Epithelial cell of esophagus (primary cell): ENCODE measurements at places on chromosomes 3 and 15.

GRCh38 chr3:133367956-133368355 lies 31.9 kb upstream of the BFSP2 start:
- no peak for DNase-seq

GRCh38 chr3:4409971-4410573 lies 57.0 kb downstream of the SUMF1 start:
- DNase-seq: peak; percentile 23

DNA sequence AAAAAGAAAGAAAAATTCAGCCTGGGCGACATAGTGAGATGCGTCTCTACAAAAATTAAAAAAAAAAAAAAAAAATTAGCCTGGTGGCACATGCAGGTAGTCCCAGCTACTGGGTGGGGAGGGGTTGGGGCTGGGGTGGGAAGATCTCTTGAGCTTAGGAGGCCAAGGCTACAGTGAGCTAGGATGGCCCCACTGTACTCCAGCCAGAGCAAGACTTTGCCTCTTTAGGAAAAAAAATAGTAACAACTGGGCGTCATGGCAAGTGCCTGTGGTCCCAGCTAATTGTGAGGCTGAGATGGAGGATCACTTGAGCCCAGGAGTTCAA lies 23.9 kb upstream of the PPP4R2 start:
- DNase-seq: no peak

DNA sequence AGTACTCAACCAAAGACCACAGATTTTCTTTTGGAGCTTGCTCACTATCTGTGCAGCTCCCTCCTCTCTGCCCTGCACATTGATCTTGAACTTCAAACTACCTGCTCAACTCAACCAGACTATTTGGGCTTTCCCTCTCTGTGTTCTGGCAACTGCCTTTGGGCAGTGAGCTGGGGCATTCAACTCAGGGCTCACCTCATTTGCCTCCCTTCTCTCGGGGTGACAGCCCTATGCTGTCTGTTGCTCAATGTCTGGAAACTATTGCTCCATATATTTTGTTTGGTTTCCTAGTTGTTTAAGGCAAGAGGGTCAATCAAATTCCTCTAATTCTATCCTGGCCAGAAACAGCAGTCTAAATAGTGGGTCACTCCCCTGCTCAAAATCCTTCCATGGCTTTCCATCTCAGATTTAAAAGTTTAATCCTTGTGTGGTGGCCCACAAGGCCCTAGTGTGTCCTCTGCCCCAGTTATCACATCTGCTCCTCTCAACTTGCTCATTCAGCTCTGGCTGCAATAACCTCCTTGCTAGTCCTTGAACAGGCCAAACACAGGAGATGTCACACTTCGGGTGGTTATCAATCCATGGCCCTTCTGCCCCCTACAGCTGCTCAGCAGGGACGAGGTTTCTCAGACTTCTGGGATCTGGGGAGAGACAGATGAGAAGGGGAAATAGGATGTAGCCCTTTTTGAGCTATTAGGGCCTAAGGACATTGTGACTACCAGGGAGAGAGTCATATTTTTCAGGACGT lies 67.8 kb downstream of the SNRK start:
- DNase-seq: no peak

GRCh38 chr15:71044006-71044405 lies 71.3 kb upstream of the THSD4 start:
- DNase-seq: peak; percentile 79

DNA sequence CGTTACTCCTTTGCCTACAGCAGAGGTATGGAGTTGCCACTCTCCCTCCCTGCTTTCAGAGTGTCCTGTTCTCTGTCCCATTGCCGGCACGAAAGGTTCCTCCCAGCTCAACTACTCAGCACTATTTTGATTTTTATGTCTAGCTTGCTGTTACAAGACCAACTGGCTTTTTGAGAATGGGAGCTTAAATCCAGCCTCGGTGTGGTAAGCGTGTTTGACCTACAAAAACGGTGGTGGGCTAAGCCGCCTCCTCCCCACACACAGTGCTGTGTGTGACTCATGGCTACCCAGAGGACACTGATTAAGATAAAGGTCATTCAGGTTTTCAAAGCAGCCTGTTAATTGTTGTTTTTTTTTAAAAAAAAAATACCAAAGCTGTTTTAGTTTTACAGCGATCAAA lies 64.5 kb downstream of the LRTM1 start:
- no peak for DNase-seq
